GM06990 (cell line): ENCODE measurements at places on chromosomes 5 and 9.

DNA sequence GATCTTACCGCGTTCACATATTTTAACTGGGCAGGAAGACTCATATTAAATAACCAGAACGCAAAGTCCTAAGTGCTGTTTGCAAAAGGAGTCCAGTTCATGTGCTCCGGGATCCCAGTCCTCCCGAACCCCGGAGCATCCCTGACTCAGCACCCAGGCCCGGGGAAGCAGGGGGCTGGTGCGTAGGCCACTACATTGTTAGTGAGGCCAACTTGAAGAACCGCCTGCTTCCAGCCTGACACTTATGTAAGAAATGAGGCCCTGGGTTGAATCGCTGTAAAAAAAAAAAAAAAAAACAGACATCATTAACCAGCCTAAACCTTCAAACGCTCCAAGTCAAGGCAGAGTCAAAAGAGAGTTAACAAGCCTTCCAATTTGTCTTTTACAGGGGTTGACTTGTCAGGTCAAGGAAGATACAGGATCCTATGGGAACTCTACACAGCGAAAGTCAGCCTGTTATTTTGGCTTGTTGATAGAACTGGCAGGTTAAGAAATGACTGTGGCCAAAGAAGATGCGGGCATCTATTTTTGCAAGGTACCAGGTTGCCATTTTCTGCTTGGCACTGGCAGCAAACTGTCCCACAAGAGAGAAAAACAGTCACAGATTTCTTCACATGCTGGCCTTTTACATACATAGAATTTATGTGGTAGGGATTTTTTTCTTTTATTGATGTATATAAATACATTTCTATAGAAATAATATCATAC, 93.3 kb downstream of the ACTL7B start:
- DNase-seq, result no peak

DNA sequence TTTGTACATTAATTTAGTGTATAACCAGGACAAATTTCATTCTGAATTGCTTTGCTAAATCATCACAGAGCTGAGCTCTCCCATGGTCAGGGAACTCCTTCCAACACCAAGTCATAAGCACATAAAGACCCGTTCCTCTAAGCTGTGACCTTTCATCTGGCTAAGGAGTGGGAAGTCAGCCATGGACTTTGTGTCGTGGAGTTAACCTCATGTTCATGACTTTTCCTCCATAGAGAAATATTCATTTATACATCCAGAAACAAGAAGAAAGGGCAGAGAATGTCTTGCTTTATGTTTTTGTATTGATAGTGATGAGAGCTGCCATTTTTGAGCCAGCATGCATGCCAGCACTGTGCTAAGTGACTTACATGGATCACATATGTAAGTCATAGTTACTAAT, 97.5 kb downstream of the INIP start:
- no peak for DNase-seq

DNA sequence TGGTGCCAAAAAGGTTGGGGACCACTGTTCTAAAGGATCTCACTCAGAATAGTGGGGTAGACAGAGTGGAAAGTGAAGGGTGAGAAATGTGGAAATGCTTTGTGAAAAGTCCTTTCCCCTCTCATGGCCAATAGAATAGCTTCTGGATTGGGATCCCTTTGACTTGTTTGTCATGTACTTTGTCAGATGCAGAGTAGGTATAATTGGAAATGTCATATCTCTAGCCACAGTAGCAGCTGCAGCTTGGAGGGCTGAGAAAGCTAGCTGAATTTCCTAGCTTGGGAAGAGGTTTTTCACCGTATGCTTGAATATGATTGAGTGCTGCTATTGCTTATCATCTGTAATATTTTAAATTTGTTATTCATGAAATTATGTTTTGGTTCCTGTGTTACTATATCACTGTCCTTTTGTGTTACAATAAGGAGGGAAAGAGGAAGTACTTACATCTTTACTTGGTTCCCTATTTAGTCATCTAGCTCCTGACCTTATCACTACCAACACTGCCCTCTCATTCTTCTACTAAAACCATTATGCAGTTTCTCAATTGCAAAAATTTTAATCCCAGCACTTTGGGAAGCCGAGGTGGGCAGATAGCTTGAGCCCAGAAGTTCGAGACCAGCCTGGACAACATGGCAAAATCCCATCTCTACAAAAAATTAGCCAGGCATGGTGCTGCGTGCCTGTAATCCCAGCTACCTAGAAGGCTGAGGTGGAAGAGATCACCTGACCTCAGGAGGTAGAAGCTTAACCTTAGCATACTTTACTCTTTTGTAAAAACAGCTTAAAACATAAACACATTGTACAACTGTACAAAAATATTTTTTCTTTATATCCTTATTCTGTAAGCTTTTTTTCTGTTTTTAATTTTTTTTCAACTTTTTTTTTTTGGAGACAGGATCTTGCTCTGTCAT, 12.4 kb downstream of the SLC30A5 start:
- DNase-seq, result peak; percentile 16

- no peak for DNase-seq
Measured at GRCh38 chr5:115532517-115532916, 12.1 kb downstream of the FEM1C start.

- DNase-seq, result no peak
Measured at GRCh38 chr9:105331755-105332154, 87.3 kb downstream of the SLC44A1 start.

- no peak for DNase-seq
Measured at GRCh38 chr5:160555971-160556631, 134.4 kb downstream of the PTTG1 start.
